ENCODE measurements at places on chromosomes 7 and 10.

DNA sequence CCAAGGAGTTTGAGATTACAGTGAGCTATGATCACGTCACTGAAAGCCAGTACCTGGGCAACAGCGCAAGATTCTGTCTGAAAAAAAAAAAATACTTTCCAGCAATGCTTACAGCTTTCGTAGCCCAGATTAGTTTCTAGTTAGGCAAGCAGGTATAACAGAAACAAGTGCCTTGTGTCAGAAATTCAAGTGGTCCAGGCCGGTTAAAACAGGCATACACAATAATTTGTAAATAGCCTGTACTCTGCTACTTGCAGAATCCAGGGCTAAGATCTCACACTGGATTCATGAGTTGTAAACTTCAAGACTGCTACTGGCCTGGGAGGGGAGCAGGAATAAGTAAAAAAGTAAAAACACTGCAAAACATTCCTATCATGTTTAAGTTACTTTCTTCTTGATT lies 512.9 kb downstream of the IPMK start:
- DNase-seq, result no peak

DNA sequence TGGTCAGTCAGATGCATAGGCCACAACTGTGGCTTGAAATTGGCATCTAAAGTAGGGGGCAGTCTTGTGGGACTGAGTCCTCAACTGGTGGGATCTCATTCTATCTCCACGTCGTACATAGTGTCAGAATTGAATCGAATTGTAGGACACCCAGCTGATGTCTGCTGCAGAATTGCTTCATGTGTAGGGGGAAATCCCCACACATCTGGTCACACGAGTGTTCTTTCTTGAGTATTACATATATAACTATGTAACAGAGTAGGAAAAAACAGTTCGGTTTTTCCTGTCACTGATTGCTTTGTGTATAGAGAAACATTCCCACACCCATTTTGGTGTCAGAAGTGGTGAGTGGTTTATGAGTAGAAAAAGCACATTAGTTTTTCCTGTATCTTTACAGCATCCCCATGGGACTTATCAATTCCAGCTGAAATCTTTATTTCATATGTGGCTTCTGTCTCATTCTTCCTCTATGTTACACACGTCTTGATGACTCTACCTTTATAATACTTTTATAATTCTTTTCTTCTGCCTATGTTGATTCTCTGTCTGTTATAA lies 79.4 kb upstream of the PCGF5 start:
- DNase-seq, result no peak

GRCh38 chr10:9853405-9854355 lies 1164.0 kb upstream of the CELF2 start:
- no peak for DNase-seq

GRCh38 chr7:32094516-32094915 lies 24.3 kb upstream of the PDE1C start:
- DNase-seq, result no peak

- DNase-seq, result no peak
Observed at GRCh38 chr7:128530855-128531104, 54.2 kb downstream of the METTL2B start.

- DNase-seq, result no peak
Observed at GRCh38 chr10:123229927-123230630, 75.9 kb downstream of the BUB3 start.

GRCh38 chr10:28095791-28096378 lies 97.0 kb upstream of the ODAD2 start:
- no peak for DNase-seq

DNA sequence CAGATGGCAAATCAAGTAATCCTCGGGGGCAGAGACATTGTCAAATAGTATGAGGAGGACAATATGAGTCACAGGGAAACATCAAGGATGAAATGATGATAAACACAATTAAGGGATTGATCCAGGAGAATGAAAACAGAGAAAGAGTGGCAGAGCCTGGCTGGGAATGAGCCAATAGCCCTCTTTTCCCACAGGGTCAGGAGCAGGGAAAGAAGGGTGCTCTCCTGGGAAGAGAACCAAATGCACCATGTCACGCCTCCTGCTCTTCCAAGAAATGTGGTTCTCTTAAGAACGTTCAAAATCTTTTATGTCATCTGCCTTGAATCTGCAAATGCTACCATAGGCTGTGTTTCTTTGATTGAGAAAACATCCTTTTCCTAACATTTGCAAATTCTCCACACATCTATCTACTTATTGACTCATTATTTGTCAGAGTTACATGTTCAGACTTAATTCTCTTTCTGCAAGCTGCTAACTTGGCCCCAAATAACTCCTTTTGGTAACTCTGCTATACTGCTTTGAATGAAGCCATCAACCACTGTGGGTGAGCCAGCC lies 50.6 kb downstream of the HIPK2 start:
- DNase-seq, result no peak

- no peak for DNase-seq
Observed at GRCh38 chr10:121509112-121509511, 89.1 kb downstream of the FGFR2 start.

GRCh38 chr7:94351703-94352102 lies 43.0 kb upstream of the COL1A2 start:
- DNase-seq, result no peak

GRCh38 chr10:60312818-60313588 lies 76.7 kb downstream of the ANK3 start:
- no peak for DNase-seq

DNA sequence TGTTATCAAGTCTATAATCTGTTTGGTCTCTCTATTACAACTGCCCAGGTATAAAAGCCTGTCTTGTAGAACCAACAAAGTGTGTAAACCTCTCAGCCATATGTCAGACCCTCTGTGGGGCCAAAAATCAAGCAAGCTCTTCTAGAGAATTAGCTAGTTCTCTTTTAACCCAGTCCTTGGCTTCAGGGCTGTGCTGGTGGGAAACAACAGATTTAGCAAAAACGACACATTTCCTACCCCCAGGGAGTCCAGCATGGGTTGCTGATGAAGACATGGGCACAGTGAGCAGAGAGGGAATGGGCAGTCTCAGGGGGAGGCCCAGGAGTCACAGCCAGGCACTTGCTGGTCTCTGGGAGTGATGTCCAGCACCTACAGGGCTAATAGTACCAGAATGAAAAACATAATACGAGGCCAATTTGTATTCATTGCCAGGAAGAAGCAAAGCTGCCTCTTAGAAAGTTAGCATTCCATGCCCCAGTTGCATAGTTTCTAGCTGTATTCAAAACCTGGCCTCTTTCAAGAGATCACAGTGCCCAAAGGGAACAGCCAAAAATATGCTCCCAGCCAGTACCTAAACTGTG lies 80.1 kb downstream of the FRMD4A start:
- no peak for DNase-seq

- no peak for DNase-seq
Observed at GRCh38 chr10:82278401-82279182, 403.6 kb downstream of the NRG3 start.

DNA sequence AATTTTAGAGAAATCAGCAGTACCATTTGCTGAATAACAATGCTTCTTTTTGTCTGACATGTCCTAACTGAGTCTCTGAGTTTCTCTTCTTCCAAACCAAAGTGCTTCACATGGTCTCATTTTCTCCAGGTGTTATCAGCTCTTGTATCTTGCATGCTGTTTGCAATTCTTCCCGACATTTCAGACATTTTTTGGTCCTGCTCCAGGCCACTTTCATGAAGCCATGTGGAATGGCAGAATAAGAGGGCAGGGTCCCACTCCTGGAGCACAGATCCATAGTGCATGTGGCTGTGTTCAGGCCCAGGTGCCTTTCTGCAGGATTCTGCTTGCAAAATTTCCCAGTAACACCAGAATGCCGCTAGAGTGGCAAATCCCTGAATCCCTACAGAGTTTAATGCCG lies 916.2 kb downstream of the NXPH1 start:
- no peak for DNase-seq

DNA sequence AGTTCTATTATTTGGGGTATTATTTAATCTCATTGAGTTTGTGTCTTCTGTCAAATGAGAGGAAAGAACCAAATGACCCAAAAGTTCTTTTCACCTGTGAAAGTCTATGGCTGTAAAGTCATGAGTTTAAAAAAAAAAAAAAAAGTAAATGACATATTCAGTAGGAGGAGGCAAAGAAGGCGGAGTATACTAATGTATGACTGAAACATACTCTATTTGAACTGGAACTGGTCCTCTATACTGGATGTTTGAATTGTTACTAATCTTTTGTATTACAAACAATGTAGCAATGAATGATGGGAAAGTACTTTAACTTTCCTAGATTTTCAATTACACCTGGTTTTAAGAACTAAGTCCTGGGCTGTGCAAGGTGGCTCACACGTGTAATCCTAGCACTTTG lies 24.9 kb upstream of the GSAP start:
- DNase-seq, result no peak

GRCh38 chr10:83214136-83214535 lies 925.2 kb upstream of the GHITM start:
- DNase-seq, result no peak

DNA sequence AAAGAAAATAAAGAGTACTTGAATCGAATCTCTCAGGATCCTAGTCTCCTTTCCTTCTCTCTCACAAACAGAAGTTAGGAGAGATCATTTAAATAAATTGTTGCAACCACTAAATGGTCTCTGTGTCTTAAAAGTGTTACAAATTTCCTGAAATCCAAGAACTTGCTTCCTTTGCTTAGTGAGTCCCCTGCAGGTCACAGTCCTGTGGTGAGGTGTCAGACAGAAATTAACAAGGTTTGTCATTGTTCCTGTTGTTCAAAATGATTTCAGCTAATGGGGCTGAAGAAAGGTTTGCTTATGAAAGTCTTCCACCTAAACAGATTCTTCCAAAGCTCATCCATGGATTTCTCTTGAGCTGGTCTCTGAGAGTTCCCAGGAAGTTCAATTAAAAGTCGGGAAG lies 151.6 kb upstream of the SLC26A5 start:
- DNase-seq, result no peak

DNA sequence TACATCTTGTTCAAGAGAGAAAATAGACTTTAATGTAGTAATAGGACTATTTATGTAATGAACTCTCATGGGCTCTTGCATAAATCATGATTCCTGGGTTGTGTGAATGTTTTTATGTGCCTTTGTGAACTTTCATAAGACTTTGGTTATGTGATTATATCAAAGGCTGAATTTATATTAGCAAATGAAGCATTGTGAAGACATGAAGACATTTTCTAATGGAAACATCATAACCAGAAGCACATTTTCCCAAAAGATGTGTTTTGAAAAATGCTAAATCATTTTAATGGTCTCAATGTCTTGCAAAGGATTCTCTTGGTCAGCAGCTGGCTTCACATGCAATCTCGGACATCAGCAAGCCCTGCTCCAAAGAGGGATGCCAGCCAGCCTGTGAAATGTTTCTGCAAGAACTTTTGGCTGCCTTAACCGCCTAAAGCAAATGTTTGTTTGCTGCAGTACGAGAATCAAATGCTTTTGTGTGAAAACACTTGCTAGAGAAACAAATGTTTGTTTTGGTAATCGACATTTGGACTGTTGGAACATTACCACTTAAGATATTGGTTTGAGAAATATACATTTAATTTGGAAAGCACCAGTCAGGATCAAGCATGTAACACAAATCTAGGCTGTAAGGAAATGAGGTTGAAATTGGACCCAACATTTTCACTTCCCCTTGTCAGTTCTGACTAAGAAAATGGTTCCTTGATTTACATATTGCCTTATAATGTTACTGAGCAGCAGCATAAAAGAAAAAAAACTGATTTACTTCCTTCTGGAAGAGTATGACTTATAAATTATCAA lies 102.1 kb downstream of the RTKN2 start:
- DNase-seq, result no peak

GRCh38 chr10:32957341-32958084 lies 517 bp downstream of the ITGB1 start:
- peak; percentile 40 for DNase-seq

- DNase-seq, result no peak
Observed at GRCh38 chr7:137946011-137946410, 55.9 kb downstream of the CREB3L2 start.

- DNase-seq, result no peak
Observed at GRCh38 chr7:35463176-35463700, 209.3 kb upstream of the TBX20 start.

GRCh38 chr7:46291050-46291438 lies 370.0 kb upstream of the IGFBP3 start:
- DNase-seq, result no peak

DNA sequence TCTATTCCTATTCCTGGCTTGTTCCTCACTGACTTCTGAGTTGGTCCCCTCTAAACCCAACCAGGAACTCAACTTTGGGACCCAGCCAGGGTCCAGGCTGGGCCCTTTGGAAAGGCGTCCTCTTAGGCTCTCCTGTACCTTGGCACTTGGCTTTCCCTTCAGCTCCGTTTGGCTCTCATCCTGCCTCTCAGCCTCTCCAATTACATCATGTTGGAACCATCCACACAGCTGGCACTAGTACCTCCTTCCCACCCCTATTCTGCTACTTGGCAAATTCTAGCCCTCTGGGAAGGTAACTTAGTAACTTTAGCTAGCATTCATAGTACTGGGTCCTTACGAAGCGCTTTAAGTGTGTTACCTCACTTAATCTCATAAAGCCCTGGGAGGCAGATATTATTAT lies 205.3 kb upstream of the HABP2 start:
- DNase-seq, result no peak

DNA sequence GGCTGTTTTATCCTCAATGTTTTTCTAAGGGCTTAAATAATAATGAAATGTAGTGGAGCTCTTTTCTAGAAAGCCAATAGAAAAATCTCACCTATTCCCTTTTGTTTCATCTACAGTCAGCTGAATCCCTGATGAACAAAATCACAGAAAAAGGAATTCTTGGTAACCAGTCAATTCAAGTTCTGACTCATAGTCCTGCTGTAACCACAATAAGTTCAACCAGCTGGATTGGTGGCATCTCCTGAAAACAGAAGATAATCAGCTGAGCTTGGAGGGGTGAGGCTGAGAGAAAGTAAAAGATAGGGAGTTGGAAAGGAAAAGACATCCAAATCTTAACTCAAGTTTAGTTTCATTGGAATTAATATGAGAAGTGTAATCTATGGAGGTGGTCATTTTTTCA lies 772.1 kb downstream of the CCSER2 start:
- DNase-seq, result no peak

- DNase-seq, result peak; percentile 82
Observed at GRCh38 chr10:72079356-72079755, 9.0 kb downstream of the SPOCK2 start.

DNA sequence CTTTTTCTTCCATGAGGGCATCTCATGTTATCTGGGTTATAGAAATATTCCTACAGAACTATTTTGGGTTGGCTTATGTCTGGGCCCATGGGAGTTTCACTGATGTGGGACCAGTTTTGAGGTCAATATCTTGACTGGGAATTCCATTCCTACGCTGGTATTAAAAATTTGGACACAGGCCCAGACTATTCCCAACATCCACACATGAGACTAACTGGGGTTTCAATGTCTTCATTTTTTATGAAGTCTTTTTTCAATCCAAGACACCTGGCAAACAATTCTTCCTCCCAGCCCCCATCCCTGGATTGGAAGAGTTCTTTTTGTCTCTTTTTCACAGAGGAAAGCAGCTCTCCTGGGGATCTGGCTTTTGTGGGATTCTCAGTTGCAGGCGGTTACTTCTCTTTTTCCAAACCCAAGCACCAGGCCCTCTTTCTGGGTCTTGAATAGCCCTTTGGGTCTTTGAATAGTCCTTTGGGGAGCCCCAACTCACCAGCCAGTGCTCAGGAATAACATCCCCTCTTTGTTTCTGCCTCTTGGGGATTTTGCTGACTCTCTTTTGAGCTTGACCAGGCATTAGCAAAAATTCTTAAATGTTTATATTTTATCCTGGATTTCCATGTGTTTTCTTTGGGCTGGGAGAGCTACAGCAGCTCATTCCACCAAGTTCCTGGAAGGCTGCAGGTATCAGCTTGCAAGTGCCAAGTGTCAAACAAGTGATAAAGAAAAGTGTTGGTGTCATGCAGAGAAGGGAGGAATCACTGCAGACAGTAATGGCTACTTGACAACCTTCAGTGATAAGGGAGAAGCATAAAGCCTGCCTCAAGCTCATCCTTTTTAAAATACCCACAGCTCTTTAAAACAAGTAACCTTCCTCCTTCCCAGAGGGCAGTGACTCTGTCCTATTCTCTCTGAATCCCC lies 234.3 kb downstream of the ADAM12 start:
- DNase-seq, result no peak

Measured in CD4-positive, alpha-beta T cell treated with Interferon alpha-2 for 1 hour (primary cell).